ENCODE measurements at places on chromosomes 2 and 18.

DNA sequence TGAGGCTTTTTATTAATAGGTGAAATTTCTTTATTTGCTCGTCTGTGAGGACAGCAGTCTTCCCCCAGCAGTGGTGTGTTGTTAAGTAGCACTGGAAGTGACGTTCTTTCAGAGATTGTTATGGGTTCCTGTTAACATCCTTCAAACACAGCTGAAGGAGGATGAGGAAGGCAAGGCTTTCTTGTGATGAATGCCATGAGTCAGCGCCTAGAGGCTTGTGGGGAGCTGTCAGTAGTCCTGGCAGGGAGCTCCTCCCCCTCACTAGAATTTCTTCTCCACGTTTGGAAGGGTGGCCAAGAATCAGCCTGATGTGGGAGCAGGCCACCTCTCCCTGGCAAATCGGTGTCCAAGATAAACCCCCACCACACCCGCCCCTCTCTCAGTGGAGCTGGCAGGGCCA is 113.2 kb downstream of the ARHGEF4 start:
- DNase-seq = no peak

DNA sequence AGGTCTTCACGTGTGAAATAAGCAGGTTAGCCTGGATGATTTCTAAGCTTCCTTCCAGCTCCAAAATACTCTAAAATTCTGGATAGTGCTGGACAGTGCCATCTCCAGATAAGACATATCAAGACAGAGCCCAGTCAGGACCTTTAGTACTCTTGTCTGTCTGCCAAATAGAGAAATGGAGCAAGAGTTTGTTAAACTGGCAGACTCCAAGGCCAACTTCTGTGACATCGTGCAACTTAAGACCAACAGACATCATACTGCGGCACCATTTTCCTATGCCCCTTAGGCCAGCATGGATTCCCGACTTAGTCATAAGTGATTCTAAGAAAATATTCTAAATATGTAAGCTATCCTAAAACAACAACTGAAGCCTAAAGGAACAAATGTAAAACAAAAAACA is 118.6 kb downstream of the RBMS1 start:
- DNase-seq = no peak

DNA sequence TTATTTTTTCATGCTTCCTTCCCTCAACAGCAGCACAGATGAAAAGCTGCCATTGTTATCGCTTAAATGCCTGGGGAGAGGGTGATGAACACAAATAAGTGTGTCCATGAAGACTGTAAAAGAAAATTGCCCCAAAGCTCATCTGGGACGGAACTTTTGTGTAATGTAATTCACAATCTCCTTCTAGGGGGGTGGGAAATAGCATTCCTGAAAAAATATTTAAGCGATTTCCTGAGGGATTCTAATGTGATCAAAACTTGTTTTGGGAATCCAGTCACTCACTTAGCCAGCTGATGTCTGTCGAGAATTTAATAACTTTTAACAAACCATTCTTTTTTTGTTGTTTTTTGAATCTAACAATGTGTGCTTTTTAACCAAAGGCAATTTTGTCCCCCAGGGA is 427.9 kb downstream of the PLCL1 start:
- DNase-seq = no peak

DNA sequence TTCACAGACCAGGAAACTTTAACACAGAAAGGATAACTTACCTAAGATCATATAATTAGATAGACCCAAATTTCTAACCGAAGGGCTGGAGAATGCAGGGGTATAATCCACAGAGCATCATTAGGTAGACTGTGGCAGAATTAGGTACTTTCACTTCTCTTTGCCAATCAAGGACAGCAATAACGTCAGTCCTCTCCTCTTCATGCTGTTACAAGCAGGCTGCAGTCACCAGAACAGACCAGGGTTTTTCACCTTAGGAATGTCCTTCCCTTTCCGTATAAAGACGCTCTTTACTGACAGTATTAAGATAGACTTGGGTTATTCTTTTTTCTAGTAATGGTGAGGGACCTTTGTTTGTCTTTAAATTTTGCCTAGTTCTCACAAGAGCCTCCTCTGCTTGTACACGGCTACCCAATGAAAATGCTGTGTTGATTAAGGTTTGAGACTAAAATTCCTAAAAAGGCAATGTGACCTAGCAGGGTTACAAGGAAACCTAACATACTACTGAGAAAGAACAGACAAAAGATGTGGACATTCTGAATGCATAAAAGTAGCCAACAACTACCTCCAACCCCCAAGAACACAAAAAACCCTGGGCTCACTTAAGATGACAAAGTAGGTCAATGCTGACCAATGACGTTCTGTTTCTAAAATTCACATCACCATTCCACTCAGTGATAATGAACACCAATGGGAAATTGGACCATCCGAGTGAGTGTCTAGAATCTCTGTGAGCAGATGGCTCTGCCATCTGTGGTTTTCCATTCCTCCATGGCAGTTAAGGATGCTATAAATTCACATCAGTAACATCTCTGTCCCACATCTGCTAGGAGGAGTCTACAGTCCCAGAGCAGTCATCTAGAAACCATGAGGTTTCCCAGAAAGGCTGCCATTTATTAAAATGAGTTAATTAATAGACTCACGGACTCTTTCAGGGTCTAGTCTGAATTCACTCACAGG is 2.1 kb downstream of the PDIA6 start:
- DNase-seq = no peak

- no peak for DNase-seq
These were observed 101.6 kb upstream of the ITPRID2 start for GRCh38 chr2:181789827-181790448.

GRCh38 chr18:13271302-13271911 is 52.8 kb downstream of the LDLRAD4 start:
- DNase-seq = no peak
